HFFc6 (cell line): ENCODE measurements at places on chromosomes 2 and 18. TPM values are rescaled to one million over a fixed set of nuclear protein-coding genes. Genes with fewer than 3 reads are reported as not detected.

Gene SMAD7
- 30.5 to 38.9 TPM (median 34.9 TPM) in 3 replicates for total RNA-seq

Gene APCDD1
- total RNA-seq, result not detected in 2 replicates

Gene CERKL
- 0.09 TPM in 1 of 3 replicates, not detected in the others for total RNA-seq

Gene ALK
- not detected in 3 replicates for total RNA-seq

DNA sequence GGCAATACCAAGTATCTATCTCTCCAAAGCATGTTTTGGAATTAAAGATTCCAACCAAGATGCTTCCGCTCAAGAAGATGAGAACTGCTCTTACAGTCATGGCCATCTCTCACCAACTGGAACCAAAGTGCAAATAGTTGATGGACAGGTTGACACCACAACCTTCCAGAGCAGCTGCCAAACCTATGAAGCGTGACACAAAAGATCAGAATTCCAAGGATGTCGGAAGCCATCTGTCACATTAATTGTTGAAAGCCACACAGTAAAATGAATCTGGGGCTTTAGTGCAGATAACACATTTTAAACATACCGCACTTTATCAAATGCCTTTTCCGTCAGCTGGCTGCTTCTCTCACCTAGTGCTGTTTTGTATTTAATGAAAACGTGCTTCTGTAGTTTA, 195.7 kb downstream of the CDH20 start:
- H3K4me1 ChIP-seq, result no peaks in the 10 kb centered on the region
- no peak overlapping the region for H3K27ac ChIP-seq
- DNase-seq, result no peak
- peaks cover 13% of the 10 kb centered on the region for H3K27me3 ChIP-seq
- H3K36me3 ChIP-seq, result no peaks in the 10 kb centered on the region

DNA sequence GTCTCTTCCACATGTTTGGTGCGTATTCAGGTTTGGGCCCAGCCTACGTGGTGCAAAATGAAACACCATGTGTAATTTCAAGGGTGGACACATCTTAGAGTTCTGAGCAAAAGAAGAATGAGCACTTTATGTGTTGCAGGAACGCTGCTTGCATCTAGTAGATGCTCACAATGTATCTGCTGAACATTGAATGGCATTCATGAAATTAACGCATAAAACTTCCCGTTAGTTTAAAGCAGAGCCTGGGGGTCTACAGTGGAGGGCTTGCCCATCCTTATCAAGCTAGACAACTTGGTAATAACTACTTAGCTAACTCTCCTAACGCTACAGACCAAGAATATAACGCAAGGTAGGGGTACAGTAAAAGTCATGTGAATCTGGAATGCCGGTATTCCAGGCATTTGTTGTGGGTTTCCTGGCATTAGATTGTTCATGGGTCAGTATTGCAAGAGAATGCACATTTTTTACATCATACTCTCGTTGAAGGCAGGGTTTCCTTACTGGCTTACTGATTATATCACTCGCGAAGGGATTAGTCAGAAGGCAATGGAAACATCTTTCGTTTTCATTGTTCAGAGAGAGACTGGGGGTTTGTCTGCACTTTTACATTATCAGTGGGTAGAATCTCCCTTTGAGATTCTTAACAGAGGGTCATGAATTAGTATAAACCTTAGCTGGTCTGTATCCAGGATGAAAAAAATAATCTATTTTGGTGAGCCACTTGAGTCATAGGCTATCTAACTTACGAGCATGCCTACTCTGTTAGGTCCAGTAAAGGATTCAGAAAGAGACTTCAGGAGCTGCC, 229.5 kb upstream of the EPAS1 start:
- H3K36me3 ChIP-seq, result peaks cover 12% of the 10 kb centered on the region; the same call in 1 of the 2 replicates
- H3K27me3 ChIP-seq, result no peaks in the 10 kb centered on the region
- DNase-seq, result peak; percentile 99

- H3K4me3 ChIP-seq, result peak overlapping the region; percentile 80
- peak; percentile 91 for DNase-seq
- peaks cover 20% of the 10 kb centered on the region for H3K36me3 ChIP-seq
- H3K27me3 ChIP-seq, result peaks cover 4% of the 10 kb centered on the region; the same call in 1 of the 2 replicates
- peak overlapping the region; percentile 92 for H3K27ac ChIP-seq
- H3K4me1 ChIP-seq, result peaks cover 90% of the 10 kb centered on the region
Observed at GRCh38 chr2:150621526-150622213, 134.2 kb upstream of the RND3 start.

DNA sequence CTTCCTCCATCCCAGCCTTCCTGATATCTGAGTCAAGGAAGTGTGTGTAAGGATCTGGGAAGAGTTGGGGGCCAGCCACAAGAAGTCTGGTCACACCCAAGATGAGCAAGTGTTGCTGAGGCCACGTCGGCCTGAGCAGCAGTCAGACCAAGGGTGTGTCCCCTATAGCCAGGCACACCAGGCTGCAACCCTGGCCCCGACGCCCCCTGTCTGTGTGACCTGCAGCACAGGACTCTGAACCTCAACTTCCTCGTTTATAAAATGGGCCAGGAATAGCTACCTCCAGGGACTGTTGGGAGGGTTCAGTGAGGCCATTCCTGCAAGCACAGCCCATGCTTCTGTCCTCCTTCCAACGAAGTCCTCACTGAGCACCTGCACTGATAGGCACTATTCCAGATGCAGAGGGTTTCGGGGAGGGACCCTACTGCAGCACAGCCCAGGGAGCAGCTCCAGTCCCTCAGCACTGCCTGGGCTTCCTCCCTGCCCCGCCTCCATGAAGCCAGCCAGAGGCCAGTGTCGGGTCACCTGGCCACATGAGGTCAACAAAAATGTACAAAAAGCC, 13.3 kb downstream of the LIMS2 start:
- H3K4me3 ChIP-seq, result no peak overlapping the region
- H3K4me1 ChIP-seq, result peaks cover 27% of the 10 kb centered on the region
- H3K27me3 ChIP-seq, result peaks cover 6% of the 10 kb centered on the region; the same call in 1 of the 2 replicates
- no peak overlapping the region for H3K27ac ChIP-seq
- H3K36me3 ChIP-seq, result peaks cover 14% of the 10 kb centered on the region

- H3K27me3 ChIP-seq, result no peaks in the 10 kb centered on the region; the same call in 1 of the 2 replicates
- H3K4me1 ChIP-seq, result peaks cover 64% of the 10 kb centered on the region
- peak overlapping the region; percentile 72 for H3K27ac ChIP-seq
Observed at GRCh38 chr2:20184067-20184938, 40.6 kb downstream of the SDC1 start.
